ENCODE measurements at places on chromosomes 11 and 22.

DNA sequence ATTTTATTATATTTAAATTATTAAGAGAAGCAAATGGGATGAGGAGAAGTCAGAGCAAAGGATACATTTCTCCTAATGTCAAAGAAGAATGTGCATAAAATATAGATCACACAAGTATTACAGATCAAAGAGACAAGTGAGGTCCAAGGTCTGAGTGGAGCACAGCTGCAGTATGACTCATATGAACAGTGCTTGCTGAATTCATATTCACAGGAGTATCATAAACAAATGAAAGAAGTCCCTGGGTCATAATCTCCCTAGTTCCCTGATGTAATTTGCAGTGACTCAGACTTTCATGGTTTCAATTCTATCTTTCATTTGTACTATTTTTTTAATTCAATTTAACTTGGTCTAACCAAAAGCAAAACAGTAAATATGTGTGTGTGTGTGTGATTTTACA lies 499.0 kb upstream of the CCDC179 start:
- DNase-seq: peak; percentile 94

DNA sequence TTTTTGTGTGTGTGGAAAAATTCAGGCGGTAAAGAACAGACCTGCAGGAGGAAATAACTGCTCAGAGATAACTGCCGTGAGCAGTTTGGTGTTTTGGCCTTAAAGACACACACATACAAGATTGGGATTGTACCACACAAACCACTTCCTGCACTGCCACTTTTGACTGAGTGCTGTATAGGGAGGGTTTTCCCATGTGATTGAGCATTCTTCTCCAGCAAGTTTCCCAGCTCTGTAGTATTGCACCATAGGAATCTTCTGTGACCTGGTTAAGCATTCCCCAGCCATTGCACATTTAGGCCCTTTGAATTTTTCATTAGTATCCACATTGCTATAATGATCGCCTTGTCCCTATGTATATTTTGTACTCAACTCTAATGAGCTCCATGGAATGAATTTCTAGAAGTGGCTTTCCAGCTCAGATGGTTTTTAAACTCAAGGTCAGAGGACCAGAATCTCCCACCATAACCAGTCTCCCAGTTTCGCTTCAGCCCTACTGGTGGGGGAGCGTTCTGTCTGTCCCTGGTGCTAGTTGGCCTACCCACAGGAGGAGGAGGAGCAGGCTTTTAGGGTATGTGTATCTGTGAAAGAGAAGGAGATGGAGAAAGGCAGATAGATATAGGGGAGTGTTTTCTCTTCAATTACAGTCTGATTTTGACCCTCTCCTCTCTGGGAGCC lies 9.3 kb downstream of the CD82 start:
- DNase-seq: peak; percentile 95

- DNase-seq: no peak
Observed at GRCh38 chr22:46138058-46138797, 12.1 kb upstream of the PPARA start.

DNA sequence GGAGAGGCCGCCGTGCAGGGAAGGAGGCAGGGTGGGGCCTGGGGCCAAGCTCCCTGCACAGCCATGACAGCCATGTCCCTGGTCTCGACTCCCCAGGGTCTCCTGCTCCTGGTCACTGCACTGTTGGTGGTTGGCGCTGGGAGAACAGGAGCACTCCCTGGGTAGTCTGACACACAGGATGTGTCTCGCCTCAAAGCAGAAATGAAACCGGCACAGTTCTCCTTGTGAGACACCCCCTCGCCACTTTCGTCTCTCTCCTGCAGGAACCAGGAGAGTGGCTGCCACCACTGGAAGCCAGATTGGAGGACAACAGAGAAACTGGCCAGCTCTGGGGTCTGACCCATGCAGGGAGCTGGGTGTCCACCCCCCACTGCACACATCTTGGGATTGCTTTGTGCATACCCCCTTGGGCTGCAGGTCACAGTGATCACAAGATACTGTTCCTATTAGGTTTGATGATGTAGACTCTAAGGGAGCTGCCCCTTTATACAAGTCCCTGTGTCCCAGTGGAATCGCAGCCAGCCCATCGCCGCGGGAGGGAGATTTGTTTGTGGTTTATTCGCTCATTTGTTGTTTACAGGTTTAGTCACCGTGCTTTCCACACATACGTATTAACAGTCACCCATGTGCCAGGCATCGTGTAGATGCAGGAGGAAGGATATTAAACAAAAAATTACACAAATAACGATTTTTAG lies 27.0 kb upstream of the YWHAH start:
- no peak for DNase-seq

GRCh38 chr22:43080616-43081015 lies 8.6 kb downstream of the TTLL1 start:
- DNase-seq: no peak

DNA sequence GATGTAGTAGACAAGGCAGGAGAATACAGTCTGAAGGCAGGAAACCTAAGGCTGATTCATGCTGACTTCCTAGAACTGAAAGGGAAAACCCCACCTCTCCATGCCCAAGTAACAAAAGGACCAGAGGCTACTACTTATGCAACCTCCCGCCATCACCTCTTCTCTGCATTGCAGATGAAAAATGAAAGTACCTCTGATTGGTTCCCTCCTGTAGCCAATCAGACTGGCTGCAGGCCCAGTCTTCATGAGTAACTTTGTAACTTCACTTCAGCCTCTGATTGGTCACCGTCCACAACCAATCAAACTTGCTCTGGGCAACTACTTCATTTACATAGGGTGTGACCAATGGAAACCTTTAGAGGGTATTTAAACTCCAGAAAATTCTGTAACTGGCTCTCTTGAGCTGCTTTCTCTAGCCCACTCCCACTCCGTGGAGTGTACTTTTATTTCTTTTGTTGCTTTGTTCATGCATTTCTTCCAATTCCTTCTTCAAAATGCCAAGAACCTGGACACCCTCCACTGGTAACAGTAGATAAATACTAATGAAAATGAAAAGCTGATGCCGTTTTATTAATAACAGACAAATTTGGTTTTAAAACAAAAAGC lies 5.2 kb upstream of the MAP6 start:
- peak; percentile 39 for DNase-seq

- no peak for DNase-seq
Observed at GRCh38 chr11:64223001-64223651, 2.9 kb downstream of the TRPT1 start.

DNA sequence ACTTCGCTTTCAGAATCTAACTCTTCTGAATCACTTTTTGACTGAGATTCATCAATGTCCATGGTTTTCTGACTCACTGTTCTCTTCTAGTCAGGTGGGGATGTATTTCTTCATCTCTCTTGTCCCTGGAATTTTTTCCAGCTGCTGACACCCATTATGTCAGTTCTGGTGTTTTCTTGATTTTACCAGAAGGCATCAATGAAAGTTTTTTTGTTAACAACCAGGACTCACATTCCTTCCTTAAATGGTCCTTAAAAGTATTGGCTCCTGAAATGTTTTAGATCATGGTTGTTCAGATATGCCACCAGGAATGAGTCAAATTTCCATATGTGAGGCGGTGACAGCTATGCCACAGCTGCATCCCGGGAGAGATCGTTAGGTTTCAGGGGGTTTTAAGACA lies 12.9 kb downstream of the MICAL2 start:
- DNase-seq: peak; percentile 90

DNA sequence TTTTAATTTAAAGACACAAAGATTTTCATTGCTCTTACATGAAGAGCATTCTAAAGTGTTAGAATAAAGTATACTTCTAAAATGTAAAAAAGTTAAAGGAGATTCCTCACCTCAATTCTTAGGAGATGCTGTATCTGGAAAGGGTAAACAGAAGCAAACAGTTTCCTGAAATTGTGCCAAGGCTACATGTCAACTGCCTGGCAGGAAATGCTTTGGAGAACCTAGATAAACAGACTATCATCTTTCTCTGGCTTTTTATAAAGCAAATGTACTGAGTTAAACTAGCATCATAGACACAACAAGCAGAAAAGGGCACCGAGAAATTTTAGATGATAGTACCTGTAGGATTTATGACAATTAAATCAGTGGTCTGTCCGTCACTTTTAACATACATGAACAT lies 24.7 kb upstream of the AKIP1 start:
- no peak for DNase-seq

- DNase-seq: no peak
Observed at GRCh38 chr11:67120456-67120855, 1.4 kb downstream of the KDM2A start.

DNA sequence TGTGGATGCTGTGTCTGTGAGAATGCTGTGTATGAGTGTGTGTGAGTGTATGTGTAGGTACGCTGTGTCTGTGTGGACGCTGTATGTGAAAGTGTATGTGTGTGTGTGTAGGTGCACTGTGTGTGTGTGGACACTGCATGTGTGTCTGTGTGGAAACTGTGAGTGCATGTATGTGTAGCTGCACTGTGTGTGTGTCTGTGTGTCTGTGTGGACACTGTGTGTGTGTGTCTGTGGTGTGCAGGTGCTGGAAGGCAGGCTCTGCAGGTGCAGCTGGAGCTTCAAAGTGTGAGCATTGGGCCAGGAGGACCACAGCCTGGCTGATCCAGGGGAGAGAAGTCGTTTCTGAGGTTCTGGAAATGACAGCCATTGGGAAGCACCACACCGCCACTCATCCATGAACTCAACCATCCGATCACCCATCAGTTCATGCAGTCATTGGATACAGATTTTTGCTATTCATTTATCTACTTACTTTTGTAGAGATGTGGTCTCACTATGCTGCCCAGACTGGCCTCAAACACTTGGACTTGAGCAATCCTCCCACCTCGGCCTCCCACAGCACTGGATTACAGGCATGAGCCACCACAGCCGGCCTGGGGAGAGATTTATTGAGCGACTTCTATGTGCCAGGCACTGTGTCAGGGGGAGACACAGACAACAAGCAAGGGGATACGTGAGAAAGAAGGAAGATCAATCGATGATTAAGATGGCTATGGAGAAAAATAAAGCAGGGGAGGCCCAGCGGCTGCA lies 9.6 kb downstream of the TRPM5 start:
- no peak for DNase-seq

GRCh38 chr22:46851311-46851710 lies 88.9 kb downstream of the TBC1D22A start:
- no peak for DNase-seq

DNA sequence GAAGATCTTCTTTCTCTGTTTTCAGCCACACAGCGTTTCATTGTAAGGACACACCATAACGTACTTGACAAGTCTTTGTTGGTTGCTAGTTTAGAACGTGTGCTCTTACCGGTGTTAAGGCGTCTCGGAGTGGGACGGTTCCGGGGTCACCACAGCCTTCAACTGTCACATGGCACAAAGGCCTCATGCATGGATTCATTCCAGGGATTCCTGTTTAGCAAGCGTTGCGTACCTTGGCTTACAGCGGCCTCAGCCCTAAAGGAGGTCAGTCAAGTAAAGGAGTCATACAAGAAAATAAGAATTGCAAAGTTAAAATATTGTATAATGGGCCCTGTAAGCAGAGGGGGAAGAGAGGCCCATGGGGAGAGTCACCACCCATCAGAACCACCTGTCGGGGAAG lies 2.2 kb upstream of the SCGB1A1 start:
- no peak for DNase-seq

GRCh38 chr11:74179234-74180052 lies 8.4 kb downstream of the PPME1 start:
- DNase-seq: peak; percentile 10

DNA sequence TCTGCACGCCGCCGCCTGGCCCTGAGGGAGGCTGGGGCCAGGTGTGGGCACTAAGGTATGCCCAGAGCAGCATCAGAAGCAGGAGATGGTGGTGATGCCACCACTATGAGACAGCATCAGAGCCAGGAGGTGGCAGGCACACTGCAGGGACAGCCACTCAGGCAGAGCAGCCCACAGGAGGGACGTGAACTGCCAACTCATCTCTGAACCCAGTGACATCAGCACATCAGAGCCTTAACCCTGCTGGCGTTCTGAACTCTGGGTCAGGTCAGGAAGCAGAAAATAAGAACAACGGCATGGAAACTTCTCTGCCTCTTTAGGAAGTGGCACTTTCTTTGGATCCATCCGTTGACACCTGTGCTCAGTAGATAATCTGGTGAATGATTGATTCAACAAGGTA lies 14.7 kb upstream of the IFT27 start:
- no peak for DNase-seq

DNA sequence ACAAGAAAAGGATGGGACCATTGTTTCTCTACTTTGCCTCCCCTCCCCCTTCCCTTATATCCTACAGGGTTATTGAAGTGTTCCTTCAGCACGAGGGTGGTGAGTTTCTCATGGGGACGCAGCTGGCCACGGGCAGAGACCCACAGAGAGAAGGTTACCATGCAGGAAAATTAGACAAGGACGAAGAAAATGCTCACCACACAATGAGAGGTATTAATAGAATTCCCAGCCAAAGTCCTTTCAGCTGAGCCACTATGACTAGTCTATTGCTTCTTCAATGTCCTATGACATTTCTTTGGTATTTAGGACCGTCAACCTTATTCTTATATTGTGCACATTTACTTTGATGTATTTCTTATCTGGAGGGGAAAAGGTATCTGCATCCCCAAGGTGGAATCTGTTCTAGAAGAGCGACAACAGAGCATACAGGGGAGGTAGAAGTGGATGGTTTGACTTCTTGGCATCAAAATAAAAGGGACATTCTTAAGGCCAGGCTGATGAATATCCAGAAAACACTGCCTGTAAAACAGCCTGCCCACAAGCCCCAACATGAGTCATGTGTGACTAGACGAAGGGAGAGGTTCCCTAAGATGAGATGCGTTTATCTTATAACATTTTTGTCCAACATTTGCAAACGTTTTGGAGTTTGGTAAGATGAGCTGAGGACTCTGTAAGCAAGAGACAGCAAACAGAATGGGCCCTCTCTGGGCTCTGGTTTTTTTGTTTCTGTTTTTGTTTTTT lies 209.8 kb upstream of the NARS2 start:
- DNase-seq: peak; percentile 82

- DNase-seq: no peak
Observed at GRCh38 chr11:112514011-112514740, 253.5 kb upstream of the PLET1 start.

- DNase-seq: no peak
Observed at GRCh38 chr22:47996446-47996857, 1234.0 kb downstream of the TBC1D22A start.

- DNase-seq: peak; percentile 23
Observed at GRCh38 chr22:21823740-21824444, 43.6 kb downstream of the MAPK1 start.

DNA sequence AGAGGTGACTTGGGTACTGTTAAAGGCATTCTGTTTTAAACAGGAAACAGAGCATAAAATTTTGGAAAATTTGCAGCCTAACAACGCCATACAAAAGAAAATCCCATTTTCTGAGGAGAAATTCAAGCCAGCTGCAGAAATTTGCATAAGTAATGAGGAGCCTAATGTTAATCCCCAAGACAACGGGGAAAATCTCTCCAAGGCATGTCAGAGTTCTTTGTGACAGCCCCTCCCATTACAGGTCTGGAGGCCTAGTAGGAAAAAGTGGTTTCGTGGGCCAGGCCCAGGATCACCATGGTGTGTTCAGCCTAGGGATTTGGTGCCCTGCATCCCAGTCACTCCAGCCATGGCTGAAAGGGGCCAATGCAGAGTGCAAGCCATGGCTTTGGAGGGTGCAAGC lies 1333.1 kb upstream of the TENM4 start:
- no peak for DNase-seq

DNA sequence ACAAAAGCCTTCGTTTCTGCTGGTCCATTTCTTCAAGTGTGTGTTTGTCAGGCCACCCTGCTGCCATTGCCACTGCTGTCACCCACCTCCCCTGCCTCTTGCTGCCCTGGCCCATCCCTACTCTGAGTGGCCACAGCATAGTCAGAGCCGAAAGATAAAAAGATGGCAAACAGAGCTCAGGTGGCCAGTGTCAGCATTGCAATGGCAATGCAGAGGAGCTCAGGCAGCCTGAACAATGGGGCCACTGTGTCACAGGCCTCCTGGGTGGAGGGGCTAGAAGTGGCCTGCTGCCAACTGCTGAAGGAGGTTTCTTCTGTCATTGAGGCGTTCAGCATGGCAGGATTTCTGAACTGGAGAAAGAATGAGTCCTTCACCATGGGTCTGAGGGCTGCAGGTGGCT lies 137.1 kb downstream of the CSNK2A3 start:
- DNase-seq: no peak

Measured in fibroblast of skin of abdomen (primary cell).